ENCODE measurements at places on chromosomes 1 and 21.
A peak's percentile ranks its signal among the peaks of the same experiment; 100 is the strongest.

DNA sequence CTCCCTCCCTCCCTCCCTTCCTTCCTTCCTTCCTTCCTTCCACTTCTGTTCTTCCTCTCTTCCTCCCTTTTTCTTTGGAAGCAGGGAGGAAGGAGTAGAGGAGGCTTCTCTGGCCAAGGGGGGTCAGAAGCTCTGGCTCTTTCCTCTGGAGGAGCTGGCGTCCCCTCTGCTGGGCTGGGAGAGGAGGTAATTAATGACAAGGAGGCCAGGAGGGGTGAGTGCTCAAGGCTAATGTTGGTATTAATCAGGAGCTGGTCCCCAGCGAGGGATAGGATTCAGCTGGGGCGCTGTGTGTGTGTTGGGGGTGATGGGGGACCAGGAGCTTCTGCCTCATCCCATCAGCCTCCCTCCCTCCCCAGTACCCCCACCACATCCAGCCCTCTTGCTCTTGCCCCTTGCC, 6.2 kb upstream of the PEAR1 start:
- DNase-seq, result no peak

DNA sequence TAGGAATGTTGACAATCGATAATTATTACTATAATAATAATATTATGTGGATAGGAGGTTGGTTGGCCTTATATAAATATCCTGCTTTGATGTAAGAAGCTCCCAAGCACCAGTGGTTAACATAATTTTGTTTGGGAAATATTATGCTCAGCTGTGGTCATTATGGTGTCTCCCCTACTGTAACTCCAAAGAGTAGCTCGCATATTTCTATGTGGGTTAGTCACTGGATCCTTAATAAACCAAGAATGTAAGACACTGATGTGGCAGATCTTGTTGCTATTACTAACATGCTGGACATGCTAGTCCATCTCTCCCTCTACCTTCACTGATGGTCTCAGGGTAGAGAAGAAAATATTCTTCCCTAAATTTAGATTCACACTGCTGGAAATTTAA, 79.2 kb upstream of the RALGPS2 start:
- no peak for DNase-seq

DNA sequence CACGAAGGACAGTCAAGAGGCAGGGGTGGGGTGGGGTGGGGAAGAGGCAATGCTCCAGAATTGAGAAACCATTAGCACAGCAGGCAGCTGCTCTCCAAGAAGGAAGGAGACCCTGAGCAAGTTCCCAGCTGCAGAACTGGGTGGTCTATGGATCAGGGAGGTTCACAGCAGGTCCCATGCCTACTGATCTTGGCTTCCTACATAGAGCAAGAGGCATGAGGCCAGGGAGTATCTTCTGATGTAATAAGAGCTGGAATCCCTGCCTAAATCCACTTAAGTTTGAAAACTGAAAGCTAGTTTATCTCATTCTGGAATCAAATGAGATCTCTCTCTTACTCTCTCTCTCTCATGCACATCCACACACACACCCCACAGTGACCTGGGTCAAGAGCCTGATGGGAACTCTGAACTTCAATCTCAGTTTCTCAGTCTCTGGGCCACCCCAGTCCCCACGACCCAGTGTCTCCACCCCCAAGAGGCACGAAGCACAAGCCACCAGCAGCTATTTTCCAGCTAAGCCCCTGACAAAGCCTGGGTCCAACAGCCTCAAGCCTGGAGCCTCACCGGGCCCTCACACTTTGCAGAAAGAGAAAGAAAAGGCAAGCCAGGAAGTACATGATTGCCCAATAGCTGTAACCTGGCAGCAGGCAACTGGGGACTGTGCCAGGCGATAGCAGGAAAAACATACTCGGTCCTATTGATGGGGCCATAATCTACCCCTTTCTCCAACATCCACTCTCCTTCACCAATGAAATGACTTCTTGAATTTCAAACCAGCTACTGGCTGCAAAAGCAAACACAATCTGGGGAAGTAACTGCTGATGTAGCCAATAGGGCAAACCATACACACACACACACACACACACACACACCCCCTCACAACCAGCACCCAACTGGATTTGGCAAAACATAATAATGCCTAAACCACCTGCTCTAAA, 2.2 kb downstream of the NUAK2 start:
- no peak for DNase-seq

DNA sequence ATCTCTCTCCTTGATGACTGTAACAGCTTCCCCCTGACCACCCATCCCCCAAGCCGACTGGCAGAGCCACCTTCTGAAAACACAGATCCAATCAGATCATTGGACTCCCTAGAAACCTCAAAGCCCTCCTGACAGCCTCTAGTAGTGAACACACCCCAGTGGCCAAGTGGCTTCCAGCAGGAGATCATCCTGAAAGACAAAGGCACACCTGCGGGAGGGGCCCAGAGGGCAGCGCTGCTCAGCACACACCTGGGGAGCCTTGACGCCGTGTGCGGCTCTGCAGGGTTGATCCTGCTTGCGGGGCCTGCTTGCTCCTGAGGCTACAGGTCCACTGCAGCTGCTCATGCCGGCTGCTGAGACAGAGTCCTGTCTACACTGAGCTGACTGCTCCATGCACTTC, 41.5 kb downstream of the SLC66A1 start:
- DNase-seq, result no peak

DNA sequence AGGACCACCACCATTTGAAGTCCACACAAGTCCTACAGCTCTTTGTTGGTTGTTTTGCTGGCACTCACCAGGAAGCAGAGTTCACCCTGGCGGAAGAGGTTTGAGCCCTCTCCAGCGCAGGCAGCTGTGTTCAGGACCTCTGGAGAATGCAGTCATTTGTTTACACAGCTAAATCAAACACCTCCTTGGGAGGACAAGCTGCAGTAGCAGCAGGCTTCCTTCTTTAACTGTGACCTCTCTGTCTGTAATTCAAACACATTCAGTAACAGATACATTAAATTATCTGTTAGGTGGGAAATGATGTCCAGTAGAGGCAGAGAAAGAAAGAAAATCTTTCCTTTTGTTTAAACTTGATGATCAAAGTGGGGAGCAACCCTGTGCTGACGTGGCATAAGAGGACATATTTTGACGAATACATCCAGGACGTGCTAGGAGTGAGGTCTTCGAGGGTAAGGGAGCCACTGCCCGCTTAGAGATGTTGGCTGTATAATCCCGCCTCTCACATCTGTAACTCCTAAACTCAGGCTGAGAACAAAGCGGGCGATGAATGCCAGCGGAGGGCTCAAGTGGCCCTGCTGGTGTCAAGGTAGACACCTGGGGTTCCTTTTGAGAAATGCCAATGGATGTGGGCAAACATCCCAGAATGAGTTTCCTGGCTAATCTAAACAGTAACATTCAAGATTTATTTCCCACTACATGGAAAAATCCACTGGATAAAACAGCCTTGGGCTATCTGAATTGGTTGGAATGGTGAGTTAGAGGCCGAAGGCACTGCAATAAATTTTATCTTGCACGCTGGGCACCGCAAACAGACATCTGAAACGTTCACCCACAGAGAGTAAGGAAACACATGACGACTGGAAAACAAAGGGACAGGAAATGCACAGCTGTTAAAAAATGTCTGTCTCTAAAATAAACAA, 51.7 kb downstream of the ABCA4 start:
- no peak for DNase-seq

- no peak for DNase-seq
Observed at GRCh38 chr1:30447701-30448100, 275.7 kb downstream of the MATN1 start.

GRCh38 chr1:44407430-44408211, 2.6 kb downstream of the RNF220 start:
- no peak for DNase-seq

DNA sequence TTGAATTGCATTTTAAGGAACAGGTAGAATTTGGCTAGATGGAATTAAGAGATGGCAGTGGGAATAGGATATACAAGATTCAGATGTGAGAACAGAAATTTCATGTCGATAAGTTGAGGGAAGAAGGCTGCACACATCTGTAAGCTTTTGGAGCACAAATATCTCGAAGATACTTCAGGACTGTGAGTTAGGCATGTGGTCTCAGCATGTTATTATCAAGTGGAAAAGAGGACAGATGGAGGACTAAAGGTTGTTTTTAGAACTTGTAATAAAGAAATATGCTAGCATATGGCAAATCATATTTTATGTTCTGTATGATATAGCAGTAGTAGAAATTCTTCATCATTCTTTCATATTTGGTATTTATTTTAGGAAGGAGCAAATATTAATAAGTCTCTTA, 61.5 kb downstream of the KIF1B start:
- DNase-seq, result no peak

- DNase-seq, result no peak
Observed at GRCh38 chr1:245365095-245366020, 210.6 kb downstream of the KIF26B start.

DNA sequence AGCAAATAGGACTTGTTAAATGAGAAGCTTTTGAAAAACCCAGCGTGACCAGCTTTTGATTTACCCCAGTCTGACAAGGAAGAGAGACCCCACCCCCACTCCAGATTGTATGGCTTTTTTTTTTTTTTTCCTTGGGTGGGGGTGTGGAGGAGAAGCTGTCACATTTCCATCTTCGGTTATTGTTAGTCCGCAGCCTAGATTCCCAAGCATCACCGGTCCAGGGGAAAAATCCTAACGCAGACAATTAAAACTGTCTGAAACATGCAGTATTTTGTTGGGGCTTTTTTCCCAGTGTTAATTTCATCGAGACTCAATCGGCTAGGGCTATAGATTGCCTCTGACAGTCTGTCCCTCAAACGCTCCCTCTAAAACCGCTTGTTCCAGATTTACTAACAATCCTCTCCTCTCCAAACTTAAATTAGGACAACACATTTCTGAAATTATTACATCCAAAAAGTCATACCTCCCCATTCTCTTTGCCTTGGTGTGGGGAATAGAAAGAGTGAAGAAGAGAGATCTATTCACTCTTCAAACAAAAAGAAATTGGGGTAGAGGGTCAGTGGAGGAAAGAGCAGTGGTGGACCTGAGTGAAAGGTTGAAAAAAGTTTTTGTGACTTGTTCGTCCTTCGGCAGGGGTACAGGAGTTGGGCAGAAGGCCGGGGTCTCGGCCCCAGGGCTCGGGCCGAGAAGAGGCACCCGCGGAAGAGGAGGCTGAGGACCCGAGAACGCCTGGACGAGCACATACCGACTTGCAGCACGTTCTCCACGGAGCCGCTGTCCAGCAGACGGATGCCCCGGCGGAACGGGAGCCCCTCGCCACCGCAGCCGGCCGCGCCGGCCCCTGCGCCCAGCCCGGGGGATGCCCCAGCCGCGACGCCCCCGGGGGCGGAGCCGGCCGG, 1.1 kb downstream of the ZSWIM5 start:
- no peak for DNase-seq

- peak; percentile 31 for DNase-seq
Observed at GRCh38 chr1:101506541-101507164, 269.8 kb downstream of the S1PR1 start.

DNA sequence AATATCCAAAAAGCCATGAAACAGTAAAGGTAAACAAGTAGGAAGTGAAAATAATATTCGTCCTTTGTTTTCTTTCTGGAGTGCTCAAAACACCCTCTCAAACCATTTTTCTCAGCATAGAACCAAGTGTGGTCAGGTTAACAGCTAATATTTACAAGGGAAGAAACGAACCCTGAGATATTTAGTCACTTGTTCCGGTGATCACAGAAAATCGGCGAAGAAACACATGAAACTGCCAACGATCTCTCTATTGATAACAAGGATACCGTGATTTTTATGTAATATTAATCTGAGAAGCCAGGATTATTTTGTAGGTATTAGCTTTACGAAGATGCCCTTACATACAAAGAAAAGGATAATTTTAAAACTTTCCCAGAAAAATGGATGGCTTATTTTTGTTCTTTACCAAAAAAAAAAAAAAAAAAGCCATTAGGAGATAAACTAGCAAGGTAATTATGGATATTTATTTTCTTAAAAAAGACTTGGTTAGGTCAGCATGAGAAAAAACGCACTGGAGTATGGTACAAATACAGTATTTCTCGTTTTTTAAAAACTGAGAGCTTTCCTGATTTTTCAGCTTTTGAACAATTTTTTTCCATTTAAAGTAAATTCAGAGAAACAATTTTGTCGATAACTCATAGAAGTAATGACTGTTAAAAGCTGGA, 107.3 kb upstream of the HNRNPU start:
- DNase-seq, result no peak

GRCh38 chr1:226696547-226696946, 42.5 kb downstream of the ITPKB start:
- DNase-seq, result no peak

- DNase-seq, result no peak
Observed at GRCh38 chr1:81463936-81464837, 336.5 kb upstream of the ADGRL2 start.

DNA sequence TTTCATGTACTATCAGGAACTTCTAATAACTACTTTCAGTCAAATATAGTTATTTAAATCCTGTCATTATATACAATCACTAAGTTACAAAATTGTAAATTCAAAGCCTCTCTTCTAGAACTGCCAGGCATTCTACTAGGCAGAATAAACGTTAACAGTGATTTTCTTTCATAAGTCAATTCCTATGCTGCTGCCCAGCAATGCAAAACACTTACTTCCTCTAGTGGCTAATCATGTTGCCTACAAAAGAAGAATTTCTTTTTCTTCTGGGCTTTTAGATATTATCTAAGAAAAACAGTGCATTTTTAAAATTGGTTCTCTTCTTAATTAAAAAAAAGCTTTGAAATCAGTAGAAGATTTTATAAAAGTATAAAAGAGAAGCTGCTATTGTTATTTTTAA, 509.8 kb upstream of the ADAMTS5 start:
- no peak for DNase-seq

GRCh38 chr1:9823693-9823942, 147 bp downstream of the CLSTN1 start:
- DNase-seq, result no peak

GRCh38 chr1:233662575-233663304, 48.8 kb downstream of the KCNK1 start:
- no peak for DNase-seq

DNA sequence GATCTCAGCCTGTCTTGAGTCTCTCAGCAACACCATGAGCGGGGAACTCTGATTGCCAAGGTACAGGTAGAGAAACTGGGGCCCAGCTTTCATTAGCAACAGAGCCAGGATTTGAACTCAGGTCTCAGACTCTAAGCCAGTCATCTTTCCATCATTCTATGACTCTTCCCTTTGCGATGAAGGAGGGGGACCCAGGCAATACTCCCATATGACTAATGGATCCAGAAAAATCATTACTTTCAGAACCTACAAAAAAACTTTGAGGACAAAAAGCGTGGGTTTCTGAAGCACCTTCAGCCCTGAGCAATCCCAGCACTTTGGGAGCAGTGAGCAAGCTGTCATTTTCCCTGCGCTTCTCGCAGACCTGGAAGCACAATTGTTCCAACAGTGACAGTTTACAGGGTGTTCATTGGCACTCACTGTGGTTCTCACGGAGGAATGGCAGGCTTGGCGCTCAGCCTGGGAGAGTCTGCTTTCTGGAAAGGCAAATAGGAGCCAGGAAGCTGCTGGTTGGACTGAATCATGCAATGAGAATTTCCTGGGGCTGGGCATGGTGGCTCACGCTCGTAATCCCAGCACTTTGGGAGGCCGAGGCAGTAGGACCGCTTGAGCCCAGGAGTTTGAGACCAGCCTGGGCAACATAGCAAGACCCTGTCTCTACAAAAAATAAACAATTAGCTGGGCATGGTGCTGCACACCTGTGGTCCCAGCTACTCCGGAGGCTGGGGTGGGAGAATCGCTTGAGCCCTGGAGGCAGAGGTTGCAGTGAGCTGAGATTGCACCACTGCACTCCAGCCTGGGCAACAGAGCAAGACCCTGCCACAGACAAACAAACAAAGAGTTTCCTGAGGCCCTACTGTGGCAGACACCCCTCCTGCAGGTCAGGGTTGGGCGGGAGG, 40.1 kb downstream of the SLC2A7 start:
- no peak for DNase-seq

- no peak for DNase-seq
Observed at GRCh38 chr1:11799896-11800295, 5.9 kb downstream of the MTHFR start.

Measured in T-helper 17 cell (primary cell).